ENCODE measurements at places on chromosomes 5 and 9. TPM values are rescaled to one million over a fixed set of nuclear protein-coding genes. Genes with fewer than 3 reads are reported as not detected.

- H3K27me3 ChIP-seq = no peaks in the 10 kb centered on the region
- H3K36me3 ChIP-seq = no peaks in the 10 kb centered on the region
- no peak for DNase-seq
- no peak overlapping the region for H3K27ac ChIP-seq
- no peak overlapping the region for H3K4me3 ChIP-seq
- no peaks in the 10 kb centered on the region for H3K4me1 ChIP-seq
Observed at GRCh38 chr5:98206566-98206965, 566.9 kb upstream of the RGMB start.

The CCL27 gene
- total RNA-seq = not detected

GRCh38 chr5:119418606-119419100, 33.6 kb upstream of the HSD17B4 start:
- no peak overlapping the region for H3K27ac ChIP-seq
- no peaks in the 10 kb centered on the region for H3K4me1 ChIP-seq
- DNase-seq = no peak
- H3K36me3 ChIP-seq = no peaks in the 10 kb centered on the region
- H3K27me3 ChIP-seq = no peaks in the 10 kb centered on the region

GRCh38 chr5:128869970-128870369, 95.3 kb upstream of the SLC27A6 start:
- DNase-seq = no peak
- no peaks in the 10 kb centered on the region for H3K36me3 ChIP-seq
- peaks cover 11% of the 10 kb centered on the region for H3K4me1 ChIP-seq
- no peaks in the 10 kb centered on the region for H3K27me3 ChIP-seq

- H3K4me1 ChIP-seq = no peaks in the 10 kb centered on the region
- H3K36me3 ChIP-seq = peaks cover 59% of the 10 kb centered on the region
- H3K27ac ChIP-seq = peak overlapping the region; percentile 21
- H3K27me3 ChIP-seq = no peaks in the 10 kb centered on the region
- DNase-seq = no peak
Observed at GRCh38 chr5:150130493-150130922, 25.1 kb downstream of the PDGFRB start.

GRCh38 chr9:21788752-21789151, 13.7 kb upstream of the MTAP start:
- no peaks in the 10 kb centered on the region for H3K36me3 ChIP-seq
- H3K27me3 ChIP-seq = no peaks in the 10 kb centered on the region
- DNase-seq = no peak
- H3K27ac ChIP-seq = no peak overlapping the region
- no peaks in the 10 kb centered on the region for H3K4me1 ChIP-seq

The LRRC19 gene
- 0.83 TPM for total RNA-seq

The SLC34A1 gene
- not detected for total RNA-seq

The SPRY4 gene
- total RNA-seq = 13.3 TPM

GRCh38 chr5:134466241-134467069, 54.8 kb upstream of the CDKN2AIPNL start:
- peaks cover 23% of the 10 kb centered on the region for H3K4me1 ChIP-seq
- H3K4me3 ChIP-seq = peak overlapping the region; percentile 54
- no peaks in the 10 kb centered on the region for H3K36me3 ChIP-seq
- H3K27me3 ChIP-seq = no peaks in the 10 kb centered on the region
- peak; percentile 99 for DNase-seq

DNA sequence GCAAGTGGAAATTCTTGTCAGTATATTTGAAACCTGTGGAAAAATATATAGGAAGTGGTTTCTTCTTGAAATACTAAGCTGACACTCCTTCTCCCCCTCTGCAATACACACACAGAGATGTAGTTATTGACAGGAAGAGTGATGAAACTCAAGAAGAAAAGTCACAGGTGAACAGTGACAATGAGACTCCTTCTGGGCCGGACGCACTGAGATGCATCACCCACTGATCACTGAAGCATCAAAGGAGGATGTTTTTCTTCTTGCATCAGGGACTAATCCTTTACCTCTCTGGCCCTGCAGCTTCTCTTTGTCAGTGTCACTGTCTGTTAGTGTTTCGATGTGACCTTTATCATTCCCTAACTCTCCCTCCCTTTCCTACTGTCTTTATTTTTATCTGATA, 1864.2 kb upstream of the C9orf72 start:
- no peaks in the 10 kb centered on the region for H3K27me3 ChIP-seq
- no peaks in the 10 kb centered on the region for H3K36me3 ChIP-seq
- DNase-seq = no peak
- H3K27ac ChIP-seq = no peak overlapping the region

DNA sequence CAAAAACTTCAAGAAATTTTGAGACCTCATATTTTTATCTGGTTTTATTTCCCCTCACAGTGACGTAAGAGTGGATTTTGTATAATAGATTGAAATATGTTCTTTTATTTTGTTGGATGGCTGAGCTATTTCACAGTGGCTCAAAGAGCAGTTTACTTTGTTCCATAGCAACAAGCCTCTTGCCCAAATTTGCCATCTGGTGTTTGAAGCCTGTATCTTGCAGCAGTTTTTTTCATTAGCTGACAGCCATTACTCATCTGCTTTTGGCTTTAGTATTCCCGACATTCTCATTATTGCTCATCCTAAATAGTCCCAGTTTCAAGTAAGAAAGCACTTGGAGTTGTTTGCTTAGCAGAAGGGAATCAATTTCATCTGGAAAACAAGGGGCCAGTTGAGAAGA, 36.3 kb downstream of the GDA start:
- no peak overlapping the region for H3K4me3 ChIP-seq
- no peak for DNase-seq
- no peaks in the 10 kb centered on the region for H3K4me1 ChIP-seq

DNA sequence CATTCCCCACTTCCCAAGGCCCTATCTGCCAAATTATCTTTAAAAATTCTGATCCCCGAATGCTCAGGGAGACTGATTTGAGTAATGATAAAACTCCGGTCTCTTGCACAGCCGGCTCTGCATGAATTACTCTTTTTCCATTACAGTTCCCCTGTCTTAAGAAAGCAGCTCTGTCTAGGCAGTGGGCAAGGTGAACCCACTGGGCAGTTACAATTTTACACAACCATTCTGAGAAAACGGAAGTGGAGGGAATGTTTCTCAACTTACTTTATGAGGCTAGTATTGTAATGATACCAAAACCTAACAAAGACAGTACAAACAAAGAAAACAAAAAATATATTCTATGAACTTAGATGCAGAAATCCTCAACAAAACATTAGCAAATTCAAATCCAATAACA, 100.0 kb downstream of the MCTP1 start:
- H3K4me3 ChIP-seq = no peak overlapping the region
- no peak for DNase-seq
- H3K36me3 ChIP-seq = no peaks in the 10 kb centered on the region
- no peaks in the 10 kb centered on the region for H3K27me3 ChIP-seq
- H3K4me1 ChIP-seq = no peaks in the 10 kb centered on the region

GRCh38 chr5:140608722-140609121, 24.3 kb downstream of the CD14 start:
- peak overlapping the region; percentile 51 for H3K27ac ChIP-seq
- no peak overlapping the region for H3K4me3 ChIP-seq
- no peaks in the 10 kb centered on the region for H3K27me3 ChIP-seq
- DNase-seq = no peak
- no peaks in the 10 kb centered on the region for H3K36me3 ChIP-seq

- no peaks in the 10 kb centered on the region for H3K27me3 ChIP-seq
- no peaks in the 10 kb centered on the region for H3K36me3 ChIP-seq
- H3K4me1 ChIP-seq = no peaks in the 10 kb centered on the region
Observed at GRCh38 chr5:23269981-23270380, 237.4 kb upstream of the PRDM9 start.

DNA sequence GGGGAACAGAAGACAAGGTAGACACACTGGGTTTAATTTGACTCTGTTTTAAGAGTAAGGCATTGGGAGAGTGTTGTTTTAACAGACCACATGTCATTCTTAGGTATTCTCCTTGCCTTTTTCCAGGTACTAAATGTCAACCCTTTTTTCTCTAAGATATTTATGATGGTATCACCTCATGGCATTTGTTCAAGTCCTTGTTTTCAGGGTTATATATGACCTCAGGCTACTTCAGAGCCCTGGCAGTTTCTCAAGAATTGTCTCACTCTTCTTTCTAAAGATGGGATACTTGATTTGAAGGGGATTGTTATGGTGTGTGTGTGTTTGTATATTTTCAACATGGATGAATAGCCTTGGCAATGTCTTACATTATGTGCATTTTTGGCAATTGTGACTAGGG, 131.1 kb upstream of the ACTBL2 start:
- peaks cover 3% of the 10 kb centered on the region for H3K4me1 ChIP-seq
- H3K36me3 ChIP-seq = no peaks in the 10 kb centered on the region
- H3K27ac ChIP-seq = no peak overlapping the region
- no peak for DNase-seq
- H3K27me3 ChIP-seq = no peaks in the 10 kb centered on the region

The KIF4B gene
- total RNA-seq = 0.16 TPM

DNA sequence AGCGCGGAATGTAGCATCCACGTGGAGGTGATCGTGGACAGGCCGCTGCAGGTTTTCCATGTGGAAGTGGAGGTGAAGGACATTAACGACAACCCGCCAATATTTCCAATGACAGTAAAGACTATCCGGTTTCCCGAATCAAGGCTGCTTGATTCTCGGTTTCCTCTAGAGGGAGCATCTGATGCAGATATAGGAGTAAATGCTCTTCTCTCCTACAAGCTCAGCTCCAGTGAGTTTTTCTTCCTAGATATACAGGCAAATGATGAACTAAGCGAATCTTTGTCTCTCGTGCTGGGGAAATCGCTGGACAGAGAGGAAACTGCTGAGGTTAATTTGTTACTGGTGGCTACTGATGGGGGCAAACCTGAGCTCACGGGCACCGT, 598 bp downstream of the PCDHA2 start:
- H3K27ac ChIP-seq = no peak overlapping the region
- no peak for DNase-seq
- H3K36me3 ChIP-seq = no peaks in the 10 kb centered on the region
- H3K27me3 ChIP-seq = no peaks in the 10 kb centered on the region

DNA sequence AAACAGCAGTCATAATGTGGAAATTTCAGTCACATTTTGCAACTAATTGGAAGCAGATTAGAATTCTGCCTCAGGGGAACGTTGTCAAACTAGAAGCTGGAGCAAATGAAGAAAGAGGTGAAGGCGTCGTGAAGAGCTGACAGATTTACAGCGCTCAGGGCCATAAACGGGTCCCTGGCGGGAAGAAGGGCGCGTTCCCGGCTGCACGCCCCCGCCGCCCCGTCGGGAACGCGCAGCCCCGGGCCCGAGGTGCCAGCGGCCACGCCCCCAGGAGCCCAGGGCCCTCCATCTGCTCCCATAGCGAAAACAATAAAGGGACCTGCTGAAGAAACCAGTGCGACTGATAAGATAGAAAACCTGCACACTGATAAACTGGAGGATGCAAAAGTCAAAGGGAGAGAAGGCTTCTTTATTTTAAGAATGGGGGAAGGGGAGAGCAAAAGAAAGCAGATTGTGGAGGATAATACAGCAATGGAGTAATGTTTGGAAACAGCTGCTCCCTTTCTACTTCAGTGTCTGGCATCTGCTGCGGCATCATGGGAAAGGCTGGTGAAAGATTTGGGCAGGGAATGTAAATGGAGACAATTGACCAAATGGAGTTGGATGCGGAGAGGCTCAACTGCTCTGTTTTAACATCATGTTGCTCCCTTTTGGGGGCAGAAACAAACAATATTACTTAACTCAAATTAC, 11.1 kb downstream of the ZNF608 start:
- no peak for DNase-seq
- no peaks in the 10 kb centered on the region for H3K27me3 ChIP-seq
- H3K4me1 ChIP-seq = no peaks in the 10 kb centered on the region
- H3K4me3 ChIP-seq = peak overlapping the region; percentile 6
- peak overlapping the region; percentile 73 for H3K27ac ChIP-seq
- H3K36me3 ChIP-seq = no peaks in the 10 kb centered on the region

GRCh38 chr9:31983895-31984294, 400.5 kb upstream of the ACO1 start:
- H3K27ac ChIP-seq = no peak overlapping the region
- H3K27me3 ChIP-seq = no peaks in the 10 kb centered on the region
- H3K4me1 ChIP-seq = no peaks in the 10 kb centered on the region

- no peak overlapping the region for H3K4me3 ChIP-seq
- H3K27me3 ChIP-seq = no peaks in the 10 kb centered on the region
- H3K4me1 ChIP-seq = no peaks in the 10 kb centered on the region
Observed at GRCh38 chr9:2872250-2872930, 28.5 kb upstream of the PUM3 start.

The AHRR gene
- total RNA-seq = 0.68 TPM

DNA sequence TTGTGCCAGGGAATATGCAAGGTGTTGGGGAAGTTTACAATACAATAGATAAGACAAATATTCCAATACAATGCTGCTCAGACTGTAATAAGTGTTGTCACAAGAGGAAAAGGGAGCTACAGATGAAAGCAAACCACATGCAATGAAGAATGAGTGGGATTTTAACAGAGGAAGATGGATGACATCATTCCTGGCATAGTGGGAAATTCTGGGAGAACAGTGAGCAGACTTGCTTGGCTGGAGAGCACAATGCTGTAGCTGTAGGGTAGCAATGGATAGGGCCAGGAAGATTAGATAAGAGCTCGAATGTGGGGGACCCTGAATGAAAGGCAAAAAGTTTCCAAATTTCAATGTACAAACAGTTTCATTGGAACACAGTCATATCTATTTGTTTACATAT, 9.5 kb upstream of the DPYSL3 start:
- H3K4me3 ChIP-seq = no peak overlapping the region
- H3K27me3 ChIP-seq = no peaks in the 10 kb centered on the region
- H3K4me1 ChIP-seq = no peaks in the 10 kb centered on the region
- DNase-seq = no peak
- no peak overlapping the region for H3K27ac ChIP-seq
- H3K36me3 ChIP-seq = no peaks in the 10 kb centered on the region

DNA sequence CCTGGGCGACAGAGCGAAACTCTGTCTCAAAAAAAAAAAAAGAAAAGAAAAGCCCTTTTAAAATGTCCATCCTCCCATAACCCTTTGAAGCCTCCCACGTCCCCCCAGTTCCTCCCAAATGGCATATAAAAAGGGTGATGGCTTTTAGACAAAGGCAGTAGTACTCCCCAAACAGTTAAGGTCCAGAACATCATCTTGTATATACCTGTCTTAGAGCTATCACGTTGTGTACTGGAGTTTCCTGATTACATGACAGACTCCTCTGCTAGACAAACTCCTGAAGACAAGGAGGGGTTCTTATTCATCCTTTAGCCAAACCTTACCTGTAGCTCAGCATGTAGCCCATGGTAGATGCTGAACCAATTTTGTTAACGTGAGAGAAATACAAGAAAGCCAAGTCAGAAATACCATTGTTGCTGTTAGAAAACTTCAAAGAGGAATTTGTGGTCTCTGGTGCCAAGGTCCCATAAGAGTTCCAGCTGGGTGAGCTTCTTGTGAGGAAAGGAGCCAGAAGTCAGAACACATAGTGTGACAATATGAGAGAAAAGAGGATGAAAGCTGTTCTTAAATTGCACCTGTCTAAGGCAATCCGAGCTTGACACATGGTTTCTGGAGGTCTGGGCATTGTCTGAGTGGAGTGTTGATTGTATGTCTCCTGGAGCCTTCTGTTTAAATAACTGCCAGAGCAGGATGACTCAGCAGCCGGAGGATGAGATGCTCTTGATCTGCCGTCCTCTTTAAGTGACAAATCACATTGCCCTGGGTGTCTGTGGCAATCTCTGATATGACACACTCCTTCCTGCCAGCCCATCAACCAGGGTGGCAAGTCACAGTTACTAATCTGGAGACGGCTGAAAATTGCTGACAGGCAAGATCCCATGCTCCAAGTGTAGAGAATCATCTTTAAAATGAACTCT, 69.1 kb downstream of the ARRDC3 start:
- no peaks in the 10 kb centered on the region for H3K27me3 ChIP-seq
- peaks cover 42% of the 10 kb centered on the region for H3K4me1 ChIP-seq
- DNase-seq = peak; percentile 93
- H3K27ac ChIP-seq = peak overlapping the region; percentile 82
- no peak overlapping the region for H3K4me3 ChIP-seq
- no peaks in the 10 kb centered on the region for H3K36me3 ChIP-seq

The GLE1 gene
- 21.4 TPM for total RNA-seq
